ENCODE measurements at places on chromosomes 1 and 21.

- DNase-seq, result no peak
Measured at GRCh38 chr1:19045898-19046880, 89.7 kb upstream of the IFFO2 start.

- no peak for DNase-seq
Measured at GRCh38 chr1:91791691-91792488, 94.1 kb downstream of the TGFBR3 start.

DNA sequence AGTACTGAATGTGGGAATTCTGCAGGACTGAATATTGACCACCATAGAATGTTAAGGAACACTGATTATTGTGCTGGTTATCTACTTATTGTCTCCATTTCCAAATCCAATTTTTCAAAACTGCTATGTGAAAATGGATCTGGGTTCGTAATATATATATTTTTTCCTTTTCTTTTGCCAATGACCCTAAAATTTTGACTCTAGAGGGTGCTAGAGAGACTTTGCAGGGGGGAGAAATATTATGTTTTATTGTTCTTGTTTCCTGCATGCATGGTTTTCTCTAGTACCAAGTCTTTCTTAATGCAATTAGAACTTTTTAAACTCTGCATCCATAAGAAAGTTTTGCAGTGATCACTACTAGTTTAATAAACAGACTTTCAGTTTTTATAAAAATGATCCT, 1256.9 kb downstream of the BRINP3 start:
- no peak for DNase-seq

DNA sequence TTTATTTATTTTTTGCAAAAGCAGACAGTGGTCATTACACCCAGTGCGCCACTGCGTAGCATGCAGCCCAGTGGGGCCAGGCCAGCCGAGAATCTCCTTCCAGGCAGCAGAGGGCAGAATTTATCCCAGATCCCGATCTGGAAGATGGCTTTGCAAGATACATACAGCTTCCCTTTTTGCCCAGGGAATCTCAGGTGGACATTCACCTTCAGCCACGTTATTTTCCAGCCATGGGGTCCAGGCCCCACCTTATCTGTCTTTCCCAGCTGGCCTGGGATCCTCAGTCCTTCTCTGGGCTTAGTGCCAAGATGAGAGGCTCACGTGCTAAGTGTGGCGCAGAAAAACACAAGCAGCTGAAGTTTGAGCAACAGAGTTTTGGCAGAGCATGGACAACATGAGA, 123.6 kb downstream of the AJAP1 start:
- DNase-seq, result no peak

DNA sequence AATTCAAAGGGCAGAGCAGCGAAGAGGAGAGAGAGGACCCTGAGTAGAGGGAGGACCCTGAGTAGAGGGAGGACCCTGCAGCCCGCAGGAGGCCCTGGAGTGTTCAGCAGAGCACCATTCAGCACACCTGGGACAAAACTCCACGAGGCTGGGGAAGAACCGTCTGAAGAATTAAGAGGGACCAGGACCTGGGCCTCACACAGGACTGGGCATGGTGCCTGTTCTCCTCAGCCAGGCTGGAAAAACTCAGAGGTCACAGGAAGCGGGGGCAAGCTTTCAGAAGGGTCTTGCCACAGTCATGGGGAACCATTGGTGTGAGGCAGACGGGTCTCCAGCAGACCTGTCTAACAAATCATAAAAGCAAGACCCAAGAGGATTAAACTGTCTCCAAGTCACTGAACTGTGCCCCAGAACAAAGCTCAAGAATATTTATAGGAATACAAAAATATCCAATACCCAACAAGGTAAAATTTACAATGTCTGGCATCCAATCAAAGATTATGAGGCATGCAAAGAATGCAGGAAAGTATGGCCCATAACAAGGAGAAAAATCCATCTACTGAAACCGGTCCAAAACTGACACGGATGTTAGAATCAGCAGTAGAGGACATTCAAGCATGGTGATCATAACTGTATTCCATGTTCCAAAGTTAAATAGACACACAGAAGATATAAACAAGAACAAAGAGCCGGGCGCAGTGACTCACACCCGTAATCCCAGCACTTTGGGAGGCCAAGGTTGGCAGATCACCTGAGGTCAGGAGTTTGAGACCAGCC, 30.6 kb downstream of the MORN1 start:
- DNase-seq, result no peak

DNA sequence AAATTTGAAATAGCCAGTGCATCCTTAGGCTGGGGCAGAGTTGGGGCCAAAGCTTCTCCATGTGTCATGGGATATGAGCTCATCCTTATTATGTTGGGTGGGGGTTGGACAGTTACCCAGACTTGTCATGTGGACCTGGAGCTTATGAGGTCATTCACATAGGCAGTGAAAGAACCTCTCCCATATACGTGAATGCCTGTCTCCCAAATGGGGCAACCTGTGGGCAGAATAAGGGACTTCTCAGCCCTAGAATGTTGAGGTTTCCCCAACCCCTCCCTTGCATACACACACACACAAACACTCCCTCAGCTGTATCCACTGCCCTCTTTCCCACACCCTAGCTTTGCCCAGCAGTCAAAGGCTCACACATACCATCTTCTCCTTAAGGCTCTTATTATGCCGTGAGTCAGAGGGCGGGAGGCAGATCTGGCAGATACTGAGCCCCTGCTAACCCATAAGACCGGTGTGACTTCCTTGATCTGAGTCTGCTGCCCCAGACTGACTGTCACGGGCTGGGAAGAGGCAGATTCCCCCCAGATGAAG, 2.3 kb upstream of the IVL start:
- no peak for DNase-seq

DNA sequence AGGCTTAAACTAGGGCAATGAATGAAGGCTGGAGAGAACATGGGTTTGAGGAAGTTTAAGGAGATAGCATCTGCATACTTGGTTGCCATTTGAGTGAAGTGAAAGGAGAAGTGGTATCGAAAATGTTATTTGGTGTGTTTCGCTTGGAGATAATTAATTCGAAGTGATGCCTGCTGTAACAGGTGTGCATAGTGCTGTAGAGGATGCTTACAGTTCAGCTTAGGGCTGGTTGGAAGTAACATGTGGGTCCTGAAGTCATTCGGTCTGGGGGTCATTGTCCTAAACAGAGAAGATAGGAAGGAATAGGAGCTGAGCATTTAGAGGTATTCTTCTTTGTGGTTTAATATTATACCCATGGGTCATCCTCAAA, 301 bp upstream of the NUDT17 start:
- DNase-seq, result peak; percentile 45

- no peak for DNase-seq
Measured at GRCh38 chr1:66271904-66272254, 262.1 kb upstream of the SGIP1 start.

DNA sequence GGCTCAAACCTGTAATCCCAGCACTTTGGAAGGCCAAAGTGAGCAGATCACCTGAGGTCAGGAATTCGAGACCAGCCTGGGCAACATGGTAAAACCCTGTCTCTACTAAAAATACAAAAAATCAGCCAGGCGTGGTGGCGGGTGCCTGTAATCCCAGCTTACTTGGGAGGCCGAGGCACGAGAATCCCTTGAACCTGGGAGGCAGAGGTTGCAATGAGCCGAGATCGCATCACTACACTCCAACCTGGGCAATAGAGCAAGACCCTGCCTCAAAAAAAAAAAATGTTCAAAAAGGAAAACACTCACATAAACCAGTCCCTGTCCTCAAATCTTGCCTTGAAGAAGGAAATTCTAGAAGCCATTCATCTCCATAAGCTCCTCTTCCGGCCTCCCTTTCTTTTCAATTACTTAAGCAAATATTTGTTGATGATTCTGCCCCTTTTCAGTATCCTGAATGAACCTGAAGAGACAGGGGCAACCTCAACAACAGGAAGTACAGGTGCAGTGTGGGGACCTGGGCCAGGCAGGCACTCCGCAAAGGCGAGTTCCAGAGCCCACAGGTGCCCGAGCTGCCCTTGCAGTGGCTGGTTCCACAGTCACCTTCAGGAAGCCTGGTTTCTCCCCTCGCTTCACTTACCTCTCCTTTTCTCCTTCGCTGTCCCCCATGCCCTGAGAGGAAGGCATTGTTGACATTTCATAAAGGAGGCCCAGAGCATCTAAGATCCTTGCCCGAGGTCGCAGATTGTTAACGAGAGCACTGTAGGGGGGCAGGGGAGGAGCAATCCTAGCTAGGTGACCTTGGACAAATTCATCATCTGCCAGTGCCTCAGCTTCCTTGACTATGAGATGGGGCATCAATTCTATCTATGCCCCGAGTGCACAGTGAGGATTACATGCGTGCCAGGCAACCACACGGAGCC, 8.9 kb upstream of the LEFTY1 start:
- DNase-seq, result no peak

DNA sequence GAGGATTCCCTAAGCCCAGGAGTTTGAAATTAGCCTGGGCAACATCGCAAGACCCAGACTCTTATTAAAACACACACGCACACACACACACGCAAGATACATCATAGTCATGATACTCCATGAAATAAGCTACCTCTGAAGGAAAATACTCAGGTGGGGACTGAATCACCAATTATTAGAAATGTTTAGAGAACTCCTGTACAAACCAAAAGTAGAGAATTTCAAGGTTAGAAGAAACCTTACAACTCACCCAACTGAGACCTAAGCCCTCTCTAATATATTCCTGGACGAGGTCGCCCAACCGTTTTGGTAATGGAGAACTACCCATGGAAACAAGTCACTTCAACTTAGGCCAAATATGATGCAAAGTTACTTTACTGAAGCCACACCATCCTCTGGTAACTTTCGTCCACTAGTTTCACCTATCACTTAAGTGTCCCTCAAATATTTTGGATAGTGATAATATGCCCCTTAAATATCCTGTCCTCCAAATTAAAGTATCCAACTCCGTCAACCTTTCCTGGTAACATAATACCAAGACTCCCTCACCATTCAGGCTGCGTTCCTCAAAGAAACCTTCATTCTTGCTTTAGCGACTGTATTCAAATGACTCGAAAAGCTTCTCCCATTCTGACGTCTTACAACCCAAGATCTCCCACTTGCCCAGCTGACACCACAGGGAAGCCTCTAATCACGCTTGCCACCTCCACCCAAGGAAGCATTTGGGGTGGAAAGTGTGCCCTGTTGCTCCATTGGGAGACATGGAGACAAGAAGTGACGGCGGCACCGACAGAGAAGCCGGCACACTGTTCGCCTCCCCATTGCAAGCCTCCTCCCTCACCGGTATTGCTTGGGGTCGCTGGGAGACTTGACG, 856 bp downstream of the NRDC start:
- peak; percentile 49 for DNase-seq

GRCh38 chr1:23122023-23122748, 46.5 kb downstream of the LUZP1 start:
- DNase-seq, result no peak

DNA sequence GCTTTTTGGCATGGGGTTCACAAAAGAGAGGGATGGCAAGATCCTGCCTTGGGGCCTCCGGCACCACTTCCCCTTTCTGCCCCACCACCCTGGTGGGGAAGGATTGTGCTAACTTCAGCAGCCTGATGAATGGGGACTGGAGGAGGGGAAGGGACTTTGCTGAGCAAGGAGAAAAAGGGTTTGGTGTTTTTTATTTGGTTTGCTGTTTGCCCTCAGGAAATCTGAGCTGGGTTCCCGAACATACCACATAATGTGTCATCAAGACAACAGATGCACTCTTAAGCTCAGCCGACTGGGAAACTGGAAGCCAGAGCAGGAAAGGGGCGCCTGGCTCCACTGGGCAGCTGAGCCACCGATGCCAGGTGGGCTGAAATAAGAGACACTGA, 19.8 kb downstream of the OLFML2B start:
- DNase-seq, result peak; percentile 67

DNA sequence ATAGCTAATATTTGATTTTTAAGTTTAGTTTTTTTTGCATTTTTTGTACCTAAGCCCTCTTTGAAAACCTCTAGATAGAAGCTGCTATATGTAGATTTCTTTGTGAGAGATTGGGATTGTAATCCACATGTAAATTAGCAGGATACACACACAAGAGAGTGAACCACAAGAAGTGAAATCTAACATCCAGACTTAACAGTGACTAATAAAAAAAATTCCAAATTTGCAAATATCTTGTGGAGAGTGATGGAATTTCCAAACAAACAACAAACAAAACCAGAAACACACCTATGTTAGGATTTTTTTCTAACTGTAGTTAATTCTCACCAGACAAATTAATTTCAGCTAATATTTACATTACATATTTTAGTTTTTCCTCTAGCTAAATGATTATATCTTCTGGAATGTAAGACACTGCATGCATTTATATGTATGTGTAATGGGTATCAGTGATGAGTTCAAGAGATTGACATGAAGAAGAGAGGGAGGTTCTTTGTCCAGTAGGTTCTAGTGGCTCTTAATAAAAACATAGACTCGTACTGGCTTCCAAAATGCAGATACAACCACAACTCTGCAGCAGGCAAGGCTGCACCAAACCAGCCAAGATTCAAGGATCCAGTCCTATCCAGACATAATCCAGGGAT, 12.8 kb downstream of the CLDN17 start:
- no peak for DNase-seq

- DNase-seq, result no peak
Measured at GRCh38 chr1:103218821-103219220, 110.5 kb upstream of the COL11A1 start.

DNA sequence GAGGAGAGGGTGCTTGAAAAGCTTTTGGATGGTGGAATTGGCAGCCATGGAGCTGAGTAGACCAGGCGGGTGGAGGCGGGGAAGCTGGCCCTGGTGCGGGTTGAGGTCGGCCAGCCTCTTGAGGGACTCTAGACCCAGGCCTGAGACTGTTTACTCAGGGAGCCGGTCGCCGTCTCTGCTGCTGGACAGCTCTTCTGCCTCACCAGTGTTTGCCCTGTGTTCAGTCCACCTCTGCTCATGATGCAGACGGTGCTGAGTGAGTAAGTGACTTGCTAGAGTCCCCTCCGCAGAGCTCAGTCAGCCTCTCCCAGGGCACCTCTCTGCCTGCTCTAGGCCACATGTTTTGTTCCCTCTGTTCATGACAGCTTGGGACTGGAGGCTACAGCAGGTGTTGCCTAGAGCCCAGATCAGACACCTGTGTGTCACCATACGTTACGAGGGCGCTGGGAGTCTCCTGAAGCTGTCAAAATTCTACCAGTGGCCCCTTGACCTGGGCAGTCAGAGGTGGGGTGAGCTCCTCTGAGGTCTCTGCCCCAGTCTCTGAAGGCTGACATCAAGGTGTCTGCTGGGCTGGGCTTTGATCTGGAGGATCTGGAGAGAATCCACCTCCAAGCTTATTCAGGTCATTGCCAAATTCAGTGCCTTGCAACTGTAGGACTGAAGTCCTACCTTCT, 73.5 kb upstream of the WNT4 start:
- DNase-seq, result no peak

Data from CD14-positive monocyte (primary cell).